ENCODE measurements at places on chromosomes 6 and 20.

- no peak for DNase-seq
These were observed 31.1 kb downstream of the PLG start for GRCh38 chr6:160733050-160733646.

DNA sequence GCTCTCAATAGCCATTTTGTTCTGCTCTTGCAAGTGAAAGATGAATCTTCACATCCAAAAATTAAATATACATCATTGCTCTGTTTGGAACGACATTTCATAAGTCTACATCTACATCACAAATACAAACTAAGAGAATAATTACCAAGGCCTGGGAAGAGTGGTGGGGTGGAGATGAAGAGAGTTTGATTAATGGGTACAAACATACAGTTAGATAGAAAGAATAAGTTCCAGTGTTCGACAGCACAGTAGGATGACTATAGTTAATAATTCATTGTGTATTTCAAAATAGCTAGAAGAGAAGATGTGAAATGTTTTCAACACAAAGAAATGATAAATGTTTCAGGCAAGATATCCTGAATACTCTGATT lies 38.0 kb upstream of the CAP2 start:
- no peak for DNase-seq

DNA sequence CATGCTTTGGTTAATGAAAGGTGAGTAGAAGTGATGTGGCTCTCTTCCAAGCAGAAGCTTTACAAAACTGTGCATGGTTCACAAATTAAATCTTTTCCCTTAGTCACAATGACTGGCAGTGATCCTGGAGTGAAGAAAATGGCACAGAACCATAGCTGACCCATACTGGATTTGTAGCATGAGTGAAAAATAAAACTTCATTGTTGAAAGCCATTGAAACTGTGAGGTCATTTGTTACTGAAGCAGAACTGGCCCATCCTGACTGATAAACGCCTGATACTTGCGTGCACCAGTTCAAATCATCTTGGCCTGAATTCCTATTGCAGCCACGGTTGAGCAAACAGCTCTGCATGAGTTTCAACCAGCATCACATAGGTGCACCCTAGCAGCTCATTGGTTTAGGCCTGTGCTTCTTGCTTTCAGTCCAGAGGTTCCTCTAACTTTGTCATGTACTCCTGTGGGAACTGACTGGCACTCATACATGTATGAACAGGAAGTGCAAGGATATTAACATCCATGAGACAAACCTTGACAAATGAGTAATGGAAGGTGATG lies 40.5 kb downstream of the SAMD5 start:
- DNase-seq: no peak

DNA sequence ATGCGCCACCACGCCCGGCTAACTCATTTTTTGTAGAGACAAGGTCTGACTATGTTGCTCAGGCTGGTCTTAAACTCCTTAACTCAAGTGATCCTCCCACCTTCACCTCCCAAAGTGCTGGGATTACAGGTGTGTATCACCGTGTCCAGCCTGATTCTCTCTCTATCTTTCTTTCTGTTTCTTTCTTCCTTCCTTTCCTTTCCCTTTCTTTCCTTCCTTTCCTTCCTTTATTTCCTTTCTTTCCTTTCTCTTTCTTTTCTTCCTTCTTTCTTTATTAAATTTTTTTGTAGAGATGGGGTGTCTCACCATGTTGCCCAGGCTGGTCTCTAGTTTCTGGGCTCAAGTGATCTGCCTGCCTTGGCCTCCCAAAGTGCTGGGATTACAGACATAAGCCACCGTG lies 38.7 kb upstream of the MTHFD1L start:
- DNase-seq: no peak

DNA sequence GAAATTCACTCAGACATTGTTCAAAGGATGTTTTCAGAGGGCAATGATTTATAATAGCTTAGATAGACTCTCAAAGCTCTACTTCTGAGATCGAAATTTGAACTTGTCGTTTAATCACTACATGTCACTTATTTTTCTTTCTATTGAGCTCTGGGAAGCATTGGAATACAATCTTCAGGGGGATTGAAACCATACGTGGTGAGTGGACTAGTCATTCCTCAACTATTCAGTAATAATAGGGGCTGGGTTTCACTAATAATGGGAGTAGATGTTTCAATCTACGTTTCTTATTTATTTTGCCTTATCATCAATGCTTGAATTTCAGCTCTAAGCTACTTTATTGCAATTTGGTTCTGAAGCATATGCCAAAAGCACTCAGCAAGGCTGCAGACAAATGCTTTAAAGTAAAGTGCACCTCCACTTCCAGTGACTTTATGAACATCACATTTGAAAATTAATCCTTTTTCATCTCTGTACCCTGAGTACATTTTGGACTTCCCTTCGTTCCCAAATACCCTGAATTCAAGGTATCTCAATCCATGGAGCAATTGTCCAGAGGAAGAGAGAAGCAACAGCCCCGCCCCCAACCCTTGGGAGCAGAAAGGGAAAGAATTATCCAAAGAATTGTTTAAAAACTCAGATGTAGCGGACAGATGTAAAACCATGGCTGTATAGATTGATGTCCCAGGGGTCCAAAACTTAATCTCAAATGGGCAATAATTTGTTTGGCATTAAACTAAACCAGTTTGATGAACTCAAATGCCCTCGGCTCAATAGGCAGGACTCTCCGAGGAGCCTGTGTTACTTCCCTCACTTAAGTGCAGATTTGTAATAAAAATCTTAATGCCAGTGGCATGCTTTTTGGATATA lies 68.1 kb downstream of the HFE start:
- DNase-seq: no peak

GRCh38 chr6:82013561-82014530 lies 233.7 kb downstream of the IBTK start:
- no peak for DNase-seq

- no peak for DNase-seq
These were observed 21.5 kb downstream of the TPBG start for GRCh38 chr6:82385102-82385501.

GRCh38 chr6:53532942-53533341 lies 12.0 kb downstream of the GCLC start:
- no peak for DNase-seq

All from activated CD4-positive, alpha-beta T cell treated with anti-CD3 and anti-CD28 coated beads, Interleukin-2, amount 50 U/mL, for 1 hour (primary cell).